ENCODE measurements at places on chromosomes 11 and 22.
A peak's percentile ranks its signal among the peaks of the same experiment; 100 is the strongest.

DNA sequence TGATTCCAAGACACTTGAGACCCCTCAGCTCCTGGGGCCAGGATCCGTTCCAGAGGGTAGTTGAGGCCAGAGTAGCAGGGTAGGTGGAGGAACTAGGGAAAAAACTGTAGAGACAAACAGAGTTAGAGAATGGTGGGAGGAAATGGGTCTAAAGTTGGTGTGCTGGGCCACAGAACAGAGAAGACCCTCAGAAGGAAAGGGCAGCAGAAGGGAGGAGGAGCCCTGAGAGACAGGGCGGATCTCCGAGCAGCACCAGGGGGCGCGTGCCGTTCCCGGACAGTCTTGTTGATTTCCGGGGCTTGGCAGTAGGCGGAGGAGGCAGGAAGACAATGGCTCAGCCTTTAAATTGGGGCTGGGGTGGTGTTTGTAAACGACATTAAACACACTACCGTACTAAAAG is 2.4 kb upstream of the CECR2 start:
- no peak for DNase-seq

- peak; percentile 25 for DNase-seq
Measured at GRCh38 chr11:47616726-47617416, 22.7 kb upstream of the C1QTNF4 start.

GRCh38 chr22:42287174-42287890 is 16.9 kb upstream of the TCF20 start:
- no peak for DNase-seq

- DNase-seq = no peak
Measured at GRCh38 chr22:22086501-22087158, 104.0 kb upstream of the TOP3B start.

DNA sequence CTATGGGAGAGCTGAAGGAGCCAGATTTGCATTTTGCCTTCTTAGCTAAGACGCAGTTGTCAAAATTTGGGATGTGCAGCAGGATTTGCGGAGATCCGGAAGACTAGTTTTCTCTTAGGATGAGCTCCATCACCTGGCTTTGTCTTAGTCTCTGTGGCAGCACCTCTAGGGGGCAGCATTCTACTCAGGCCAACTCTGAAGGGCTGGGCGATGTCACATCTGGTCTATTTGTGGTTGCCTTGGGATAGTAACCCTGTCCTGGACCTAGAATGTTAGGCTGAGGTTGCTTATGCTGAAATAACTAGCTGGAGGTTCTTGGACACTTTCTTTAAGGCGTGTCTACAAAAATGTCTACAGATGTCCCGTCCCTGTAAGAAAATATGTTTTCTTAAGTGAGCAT is 116.2 kb downstream of the FAT3 start:
- no peak for DNase-seq

DNA sequence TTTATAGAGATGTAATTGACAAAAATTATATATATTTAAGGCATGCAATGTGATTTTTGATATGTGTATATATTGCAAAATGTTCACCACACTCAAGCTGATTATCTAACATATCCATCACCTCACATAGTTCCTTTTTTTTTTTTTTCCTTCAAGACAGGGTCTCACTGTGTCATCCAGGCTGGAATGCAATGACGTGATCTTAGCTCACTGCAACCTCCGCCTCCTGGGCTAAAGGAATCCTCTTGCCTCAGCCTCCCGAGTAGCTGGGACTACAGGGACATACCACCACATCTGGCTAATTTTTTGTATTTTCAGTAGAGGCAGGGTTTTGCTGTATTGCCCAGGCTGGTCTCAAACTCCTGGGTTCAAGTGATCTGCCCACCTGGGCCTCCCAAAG is 65.1 kb upstream of the SLC35C1 start:
- peak; percentile 42 for DNase-seq

DNA sequence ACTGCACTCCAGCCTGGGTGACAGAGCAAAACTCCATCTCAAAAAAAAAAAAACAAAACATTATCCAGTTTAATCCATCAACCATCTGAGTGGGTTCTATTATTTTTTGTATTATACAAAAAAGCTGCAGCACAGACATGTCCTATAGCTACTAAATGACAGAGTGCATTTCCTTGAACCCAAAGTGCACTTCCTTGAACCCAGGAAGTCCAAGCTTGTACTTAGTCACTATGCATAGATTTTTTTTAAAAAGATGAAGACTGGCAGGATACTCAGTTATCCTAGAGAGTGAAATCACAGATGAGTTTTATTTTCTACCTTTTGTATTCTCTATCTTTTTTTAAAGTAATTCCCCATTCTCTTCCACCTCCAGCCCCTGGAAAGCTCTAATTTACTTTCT is 8.0 kb upstream of the RRAS2 start:
- DNase-seq = no peak

GRCh38 chr11:15333407-15333806 is 218.7 kb downstream of the INSC start:
- no peak for DNase-seq

- DNase-seq = no peak
Measured at GRCh38 chr11:32231909-32232493, 141.1 kb downstream of the RCN1 start.

GRCh38 chr22:28142361-28142961 is 223.4 kb upstream of the PITPNB start:
- DNase-seq = peak; percentile 63

GRCh38 chr11:128146926-128147605 is 440.3 kb downstream of the ETS1 start:
- no peak for DNase-seq

DNA sequence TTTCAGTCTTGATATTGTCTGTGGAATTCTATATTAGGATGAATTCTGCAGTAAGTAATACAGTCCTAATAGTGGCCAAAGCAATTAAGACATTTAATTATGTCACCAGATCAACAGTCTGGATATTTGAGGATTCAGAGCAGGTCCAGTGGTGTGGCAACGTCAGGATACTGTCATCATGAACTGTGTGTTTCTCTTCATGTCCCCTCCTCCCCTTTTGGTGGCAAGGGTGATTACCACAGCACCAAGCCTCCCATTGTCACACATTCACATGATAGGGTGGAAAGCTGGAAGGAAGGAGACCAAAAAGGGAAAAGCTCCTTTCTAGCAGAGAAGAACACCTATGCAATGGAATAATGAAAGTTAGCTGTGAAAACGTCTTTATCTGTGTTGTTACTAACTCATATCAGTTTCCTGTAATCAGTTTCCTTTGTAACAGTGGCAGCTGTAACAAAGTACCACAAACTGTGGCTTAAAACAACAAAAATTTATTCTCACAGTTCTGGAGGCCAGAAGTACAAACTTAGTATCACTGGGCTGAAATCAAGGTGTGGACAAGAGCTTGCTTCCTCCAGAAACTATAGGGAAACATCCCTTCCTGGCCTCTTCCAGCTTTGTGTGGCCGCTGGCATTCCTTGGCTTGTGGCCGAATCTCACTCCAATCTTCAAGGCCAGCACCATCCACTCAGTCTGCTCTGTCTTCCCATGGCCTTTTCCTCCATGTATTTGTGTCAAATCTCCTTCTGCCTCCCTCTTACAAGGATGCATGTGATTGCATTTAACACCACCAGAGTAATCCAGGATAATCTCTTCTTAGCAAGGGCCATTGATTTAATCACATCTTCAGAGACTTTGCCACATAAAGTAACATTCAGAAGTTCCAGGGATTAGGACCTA is 6.5 kb upstream of the RBM14 start:
- DNase-seq = no peak

- DNase-seq = no peak
Measured at GRCh38 chr22:39177456-39177775, 24.9 kb upstream of the CBX7 start.

GRCh38 chr22:34105461-34106062 is 185.3 kb upstream of the LARGE1 start:
- DNase-seq = no peak

GRCh38 chr11:61918251-61918937 is 1.0 kb upstream of the RAB3IL1 start:
- no peak for DNase-seq

GRCh38 chr22:40361100-40361499 is 9.3 kb upstream of the SGSM3 start:
- DNase-seq = no peak

DNA sequence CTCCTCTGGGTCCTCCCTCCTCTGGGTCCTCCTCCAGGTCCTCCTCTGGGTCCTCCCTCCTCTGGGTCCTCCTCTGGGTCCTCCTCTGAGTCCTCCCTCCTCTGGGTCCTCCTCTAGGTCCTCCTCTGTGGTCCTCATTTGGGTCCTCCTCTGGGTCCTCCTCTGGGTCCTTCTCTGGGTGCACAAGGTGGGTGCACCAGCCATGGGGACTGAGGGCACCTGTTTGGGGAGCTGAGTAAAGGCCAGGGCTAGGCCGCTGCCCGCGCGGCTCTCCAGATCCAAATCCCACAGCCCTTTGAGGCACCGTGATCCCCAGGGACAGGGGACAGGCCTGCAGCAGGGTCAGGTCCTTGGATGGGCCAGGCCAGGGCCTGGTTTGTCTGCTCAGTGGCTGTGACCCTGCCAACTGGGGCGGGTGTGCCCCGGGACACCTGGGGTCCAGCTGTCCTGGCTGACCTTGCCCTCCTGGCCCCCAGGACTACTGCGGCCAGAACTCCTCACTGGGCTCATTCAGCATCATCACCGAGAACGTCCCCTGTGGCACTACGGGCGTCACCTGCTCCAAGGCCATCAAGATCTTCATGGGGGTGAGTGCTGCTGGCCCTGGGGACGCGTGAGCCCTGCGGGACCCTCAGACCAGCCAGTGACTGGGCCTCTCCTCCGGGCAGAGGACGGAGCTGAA is 12.7 kb downstream of the MUC2 start:
- no peak for DNase-seq

DNA sequence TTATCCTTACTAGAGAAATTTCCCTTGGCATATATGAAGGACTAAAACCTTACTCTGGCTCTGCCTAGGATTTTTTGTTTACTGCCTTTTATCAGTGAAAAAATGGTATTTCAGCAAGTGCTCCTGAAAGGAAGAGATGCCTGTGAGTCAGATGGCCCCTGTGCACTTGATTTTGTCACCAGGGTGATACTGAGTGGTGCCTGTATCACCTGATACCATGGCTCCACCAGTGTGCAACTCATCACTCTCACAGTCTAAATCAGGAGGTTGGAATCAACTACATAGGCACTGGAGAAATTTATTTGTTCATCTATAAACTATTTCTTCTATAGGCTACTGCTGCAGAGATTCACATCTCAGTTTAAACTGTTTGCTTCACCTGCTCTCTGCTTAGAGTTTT is 43.2 kb downstream of the F2 start:
- DNase-seq = no peak

GRCh38 chr11:117874910-117875381 is 1.5 kb downstream of the FXYD6 start:
- DNase-seq = no peak

DNA sequence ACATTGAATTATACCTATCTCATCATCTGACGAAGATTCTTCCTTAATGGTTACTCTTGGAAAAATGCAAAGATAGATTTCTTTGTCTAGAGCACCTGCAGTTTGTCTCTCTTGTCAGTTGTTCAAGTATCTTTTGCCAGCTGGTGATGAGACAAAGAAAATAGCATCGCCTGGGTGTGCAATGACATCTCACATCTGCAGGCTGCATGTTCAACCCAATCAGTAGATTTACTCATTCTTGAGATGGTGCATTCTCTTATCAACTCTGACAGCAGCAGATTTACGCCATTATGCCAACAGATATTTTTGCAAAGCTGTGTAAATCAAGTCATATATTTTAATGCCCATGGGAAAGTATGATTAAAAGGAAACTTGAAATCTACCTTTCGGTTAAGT is 164.6 kb upstream of the PDGFD start:
- DNase-seq = no peak

- no peak for DNase-seq
Measured at GRCh38 chr11:100512475-100512874, 174.6 kb upstream of the ARHGAP42 start.

- DNase-seq = no peak
Measured at GRCh38 chr11:33387996-33388395, 130.8 kb downstream of the HIPK3 start.

DNA sequence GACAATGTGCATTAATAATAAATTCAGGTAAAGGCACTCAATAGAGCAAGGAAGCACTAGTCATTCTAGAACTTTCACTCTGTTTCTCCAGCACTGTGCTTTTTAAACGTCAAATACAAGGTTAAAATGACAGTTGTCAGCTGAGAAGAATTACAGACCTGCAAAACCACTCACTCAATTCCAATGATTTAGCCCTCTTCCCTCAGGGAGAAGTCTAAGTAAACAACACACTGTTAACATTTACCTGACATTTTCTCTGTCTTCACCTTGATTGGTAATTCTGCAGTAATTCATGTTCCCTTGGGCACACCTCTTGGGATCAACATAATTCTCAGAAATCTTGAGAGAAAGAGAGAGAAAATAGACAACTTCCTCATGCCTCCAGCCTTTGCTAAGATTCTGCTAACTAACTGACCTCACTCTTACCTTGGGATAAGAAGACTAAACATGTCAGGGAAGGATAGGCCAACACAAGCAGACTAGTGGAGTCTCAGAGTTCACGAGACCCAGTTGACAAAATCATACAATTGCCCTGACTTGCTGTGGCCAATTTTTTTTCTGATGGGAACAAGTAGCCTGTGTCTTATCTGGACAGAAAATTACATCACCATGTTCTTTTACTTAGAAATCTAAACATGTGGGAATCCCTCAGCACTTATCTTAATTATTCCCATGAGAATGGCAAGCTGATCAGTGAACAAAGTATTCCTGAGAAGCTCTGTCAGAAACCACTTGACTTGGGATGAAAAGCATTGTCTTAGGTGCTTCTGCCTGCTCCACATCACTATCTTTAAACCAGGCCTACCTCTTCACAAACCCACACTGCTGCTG is 516.8 kb upstream of the FAT3 start:
- DNase-seq = no peak

DNA sequence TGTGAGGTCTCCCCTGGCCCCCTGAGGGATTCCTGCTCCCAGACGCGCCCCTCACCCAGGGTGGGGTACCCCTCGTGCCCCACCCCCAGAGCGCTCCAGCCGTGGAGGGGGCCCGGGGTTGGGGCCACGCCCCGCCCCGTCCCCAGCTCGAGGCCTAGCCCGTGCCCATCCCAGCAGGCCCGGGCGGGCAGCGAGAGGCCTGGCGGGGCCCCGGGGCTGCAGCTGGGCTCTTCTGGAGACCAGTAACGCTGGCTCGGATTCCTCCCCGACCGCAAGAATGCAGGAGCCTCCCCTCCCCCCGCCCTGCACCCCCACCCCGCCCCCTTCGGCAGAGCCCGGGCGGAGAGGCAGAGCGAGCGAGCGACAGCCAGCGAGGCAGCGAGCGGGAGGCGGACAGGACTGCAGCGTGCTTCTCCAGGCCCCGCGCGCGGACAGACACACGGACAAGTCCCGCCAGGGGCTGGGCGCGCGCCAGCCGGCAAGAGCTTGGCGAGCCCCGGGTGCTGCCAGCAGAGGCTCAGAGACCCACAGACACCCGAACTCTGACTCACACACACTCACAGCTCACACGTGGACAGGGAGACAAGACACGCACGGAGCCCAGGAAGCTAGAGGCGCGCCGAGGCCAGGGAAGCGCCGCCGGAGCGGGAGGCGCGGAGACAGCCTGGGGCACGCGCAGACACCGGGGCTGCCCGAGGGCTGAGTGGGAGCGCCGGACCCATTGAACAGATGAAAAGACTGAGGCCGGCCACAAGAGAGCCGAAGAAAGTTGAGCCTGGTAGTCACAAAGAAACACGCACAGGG is 15.2 kb downstream of the BCL9L start:
- peak; percentile 88 for DNase-seq
